ENCODE measurements at places on chromosomes 3 and 15.

GRCh38 chr3:172464306-172464705 lies 16.1 kb upstream of the GHSR start:
- DNase-seq, result no peak

DNA sequence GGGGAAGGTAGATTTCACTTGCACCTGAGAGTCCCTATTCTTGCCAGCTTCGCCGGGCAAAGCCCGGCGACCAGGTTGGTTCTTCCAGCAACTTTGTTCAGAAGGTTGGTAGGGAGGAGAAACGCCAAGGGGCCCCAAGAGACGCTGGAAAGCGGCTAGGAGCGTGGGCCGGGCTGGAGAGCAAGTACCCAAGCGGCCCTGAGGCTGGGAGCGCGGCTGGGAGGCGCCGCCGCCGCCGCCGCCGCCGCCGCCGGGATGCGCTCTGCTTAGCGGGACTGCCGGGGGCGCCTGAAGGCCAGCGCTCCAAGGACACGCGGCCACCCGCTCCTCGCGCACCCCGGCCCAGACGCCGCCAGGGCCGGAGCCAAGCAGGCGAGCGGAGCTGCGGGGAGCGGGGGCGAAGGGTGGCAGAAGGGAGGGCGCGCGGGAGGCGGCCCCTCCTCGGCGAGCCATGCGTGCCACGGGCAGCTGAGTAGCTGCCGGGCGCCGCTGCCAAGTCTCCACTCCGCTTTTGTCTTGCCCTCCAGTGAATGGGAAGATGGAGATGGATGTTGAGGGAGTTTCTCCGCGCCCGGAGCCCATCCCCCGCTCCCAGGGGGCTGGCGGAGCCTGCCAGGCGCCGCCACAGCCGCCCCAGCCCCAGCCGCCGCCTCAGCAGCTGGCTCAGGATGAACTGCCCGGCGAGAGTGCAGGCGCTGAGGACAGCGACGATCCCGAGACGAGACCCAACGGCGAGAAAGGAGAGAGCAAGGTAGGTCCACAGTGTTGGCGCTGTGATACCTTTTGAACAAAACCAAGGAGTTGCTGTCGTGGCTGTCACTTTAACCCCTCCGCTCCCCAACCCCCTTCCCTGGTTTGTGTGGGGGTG lies 227.4 kb upstream of the AZI2 start:
- DNase-seq, result no peak

DNA sequence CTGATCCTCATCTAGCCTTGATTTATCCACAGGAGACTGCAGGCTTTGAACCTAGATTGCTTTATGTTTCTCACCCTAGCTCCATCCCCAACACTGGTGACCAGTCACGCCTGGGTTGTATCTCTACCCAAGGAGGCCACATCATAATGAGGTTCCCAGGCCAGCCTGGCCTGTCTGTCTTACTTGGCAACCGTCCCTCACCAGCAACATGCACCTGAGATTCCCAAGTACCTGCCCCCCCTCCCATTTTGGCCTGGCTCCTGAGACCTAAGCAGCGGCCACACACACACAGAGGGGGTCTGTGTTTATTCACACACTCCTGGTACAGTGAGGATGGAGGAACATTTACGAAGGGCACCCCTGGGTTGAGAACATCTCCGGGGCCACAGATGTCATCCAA lies 2.4 kb downstream of the CAMK2N2 start:
- DNase-seq, result no peak

- DNase-seq, result peak; percentile 24
These were observed 392.8 kb downstream of the TIGIT start for GRCh38 chr3:114686621-114687020.

DNA sequence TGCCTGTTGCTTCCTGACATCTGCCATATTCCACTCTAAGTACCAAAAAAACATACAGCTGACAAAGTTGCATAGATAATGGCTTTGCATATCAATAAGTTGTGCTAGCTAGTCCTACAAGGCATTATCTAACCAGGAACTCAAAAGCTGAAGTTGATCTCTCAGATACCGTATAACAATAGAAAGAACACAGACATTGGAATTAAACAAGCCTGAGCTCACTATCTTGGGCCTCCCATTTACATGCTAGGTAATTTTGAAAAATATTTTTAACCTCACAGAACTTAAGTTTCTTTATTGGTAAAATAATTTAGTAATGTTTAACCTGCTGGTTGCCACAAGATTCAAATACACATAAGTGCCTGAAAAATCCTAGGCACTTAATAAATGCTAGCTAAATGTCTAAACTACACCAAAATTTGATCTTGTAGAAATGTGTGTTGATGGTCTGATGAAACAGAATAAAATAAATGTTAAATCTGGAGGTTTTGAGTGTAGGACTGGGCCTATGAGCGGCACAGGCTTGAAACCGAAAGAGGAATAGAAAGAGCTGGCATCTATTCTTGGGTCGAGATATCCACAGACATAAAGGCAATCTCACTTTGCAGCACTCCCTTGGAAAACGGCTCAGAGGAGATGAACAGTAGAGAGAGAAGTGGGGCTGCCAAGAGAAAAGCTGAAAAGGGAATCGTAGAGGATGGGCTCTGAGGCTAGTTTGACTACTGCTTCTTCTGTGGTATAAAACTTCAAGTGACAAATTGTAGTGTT lies 29.9 kb upstream of the TTC14 start:
- no peak for DNase-seq

DNA sequence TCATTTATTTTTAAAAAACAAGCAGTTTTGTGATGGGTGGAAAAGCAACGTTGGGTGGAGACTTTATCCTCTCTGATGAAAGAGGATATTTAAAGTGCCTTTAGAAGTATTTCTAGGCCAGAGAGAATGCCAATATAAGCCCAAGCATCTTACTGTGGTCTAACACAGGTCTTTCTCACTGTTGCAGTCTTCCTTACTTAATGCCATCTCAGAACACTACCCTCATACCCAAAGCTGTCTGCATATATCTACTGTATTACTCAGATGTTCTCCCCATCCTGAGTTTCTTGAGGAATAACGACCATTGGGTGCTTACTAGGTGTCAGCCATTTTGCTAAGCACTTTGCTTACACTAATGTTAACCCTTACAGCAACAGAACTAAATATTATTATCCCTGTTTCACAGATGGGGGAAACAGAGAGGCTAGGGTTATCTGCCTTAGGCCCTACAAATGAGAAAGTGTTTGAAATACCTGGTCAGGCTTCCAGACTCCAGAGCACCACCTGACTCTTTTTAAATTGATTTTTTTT lies 29.8 kb upstream of the EBLN2 start:
- DNase-seq, result no peak

- DNase-seq, result no peak
These were observed 32.4 kb upstream of the FNDC3B start for GRCh38 chr3:172007065-172007370.

DNA sequence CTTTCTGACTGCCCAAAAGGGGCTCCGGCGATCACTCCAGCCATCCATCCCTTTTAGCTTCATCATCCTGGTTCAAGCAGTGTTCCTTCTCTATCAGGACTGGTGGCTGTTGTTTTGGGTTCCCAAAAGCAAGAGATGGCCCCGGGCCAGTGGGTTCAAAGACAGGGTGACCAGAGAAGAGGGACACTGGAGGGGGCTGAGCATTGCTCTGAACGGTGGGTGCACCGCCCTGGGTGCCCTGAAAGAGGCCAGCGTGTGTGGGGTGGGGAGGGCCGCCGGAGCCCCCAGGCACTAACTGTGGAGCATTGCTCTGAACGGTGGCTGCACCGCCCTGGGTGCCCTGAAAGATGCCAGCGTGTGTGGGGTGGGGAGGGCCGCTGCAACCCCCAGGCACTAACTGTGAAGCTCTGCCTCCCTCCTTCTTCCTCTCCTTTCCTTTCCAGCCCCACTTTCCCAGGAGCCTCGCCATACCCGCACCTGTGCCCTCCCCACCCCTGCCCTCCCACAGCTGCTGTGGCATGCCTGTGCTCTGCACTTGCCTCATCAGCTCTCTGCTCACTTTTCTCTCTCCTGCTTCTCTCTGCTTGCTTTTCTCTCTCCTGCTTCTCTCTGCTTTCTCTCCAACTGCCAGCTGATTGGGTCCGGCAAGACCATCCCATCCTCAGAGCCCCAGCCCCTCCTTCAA lies 37.4 kb upstream of the OR4F6 start:
- DNase-seq, result no peak

DNA sequence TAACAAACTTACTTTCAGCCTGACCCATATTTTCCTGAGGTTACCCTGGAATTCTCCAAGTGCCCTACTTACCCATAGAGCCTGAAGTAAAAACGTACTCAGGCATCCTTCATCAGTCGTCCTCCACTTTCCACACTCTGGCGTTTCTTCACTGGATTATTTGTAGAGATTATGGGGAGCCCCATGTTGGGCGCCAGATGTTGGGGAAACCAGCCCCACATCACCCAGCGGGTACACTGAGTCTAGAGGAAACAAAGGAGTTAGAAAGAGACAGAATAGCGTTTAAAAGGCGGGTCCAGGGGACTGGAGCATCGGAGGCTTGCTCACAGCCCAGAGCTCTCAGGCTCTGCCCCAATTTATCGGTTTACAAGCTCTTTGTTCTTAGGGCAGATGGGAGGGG lies 9.7 kb upstream of the SLC28A2 start:
- no peak for DNase-seq

DNA sequence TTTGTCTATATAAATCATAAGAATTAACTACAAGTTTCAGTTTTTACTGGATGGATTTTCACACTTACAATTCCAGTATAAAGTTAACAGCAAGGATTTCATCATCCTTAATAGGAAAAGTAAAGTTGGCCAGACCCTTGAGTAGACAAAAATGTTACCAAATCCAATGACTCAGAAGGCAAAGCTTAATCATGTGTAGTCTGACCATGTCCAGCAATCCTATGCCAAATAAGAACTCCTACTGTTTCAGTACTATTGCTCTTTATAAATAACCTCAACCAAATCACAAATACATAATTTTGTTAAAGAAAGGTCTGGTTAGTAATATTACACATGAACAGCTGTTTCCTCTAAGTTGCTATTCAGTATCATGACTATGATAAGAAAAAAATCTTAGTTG lies 35.0 kb downstream of the PLOD2 start:
- no peak for DNase-seq

- DNase-seq, result no peak
These were observed 23.2 kb downstream of the CCR9 start for GRCh38 chr3:45909542-45909941.

- DNase-seq, result no peak
These were observed 330.3 kb upstream of the THBS1 start for GRCh38 chr15:39250460-39251186.

DNA sequence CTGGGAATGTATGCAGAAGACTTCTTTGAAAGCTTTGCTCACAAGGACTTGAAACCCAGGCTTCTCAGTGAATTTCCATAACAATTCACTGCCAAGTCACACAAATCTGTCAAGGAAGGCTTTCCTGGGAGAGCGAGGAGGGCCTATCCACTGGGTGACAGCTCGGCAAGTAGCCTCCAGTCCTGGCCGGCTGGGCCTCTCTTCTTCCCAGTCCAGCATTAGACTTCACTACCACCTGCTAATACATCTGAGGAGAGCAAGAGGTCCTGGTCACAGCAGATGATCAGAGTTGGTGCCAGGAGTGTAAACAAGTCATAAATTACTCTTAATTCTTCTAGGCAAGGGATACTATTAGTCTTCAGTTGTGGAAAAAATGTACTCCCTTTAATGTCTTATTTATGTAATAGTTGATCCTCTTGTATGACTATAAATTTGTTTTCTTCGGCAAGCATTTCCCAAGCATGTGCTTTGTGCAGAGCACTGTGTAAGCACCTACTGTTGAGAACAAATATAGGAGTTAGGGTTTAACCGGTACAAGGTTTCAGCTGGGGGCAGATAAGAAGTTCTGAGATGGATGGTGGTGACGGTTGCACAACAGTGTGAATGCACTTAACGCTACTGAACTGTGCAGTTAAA lies 162.9 kb downstream of the VGLL4 start:
- no peak for DNase-seq

DNA sequence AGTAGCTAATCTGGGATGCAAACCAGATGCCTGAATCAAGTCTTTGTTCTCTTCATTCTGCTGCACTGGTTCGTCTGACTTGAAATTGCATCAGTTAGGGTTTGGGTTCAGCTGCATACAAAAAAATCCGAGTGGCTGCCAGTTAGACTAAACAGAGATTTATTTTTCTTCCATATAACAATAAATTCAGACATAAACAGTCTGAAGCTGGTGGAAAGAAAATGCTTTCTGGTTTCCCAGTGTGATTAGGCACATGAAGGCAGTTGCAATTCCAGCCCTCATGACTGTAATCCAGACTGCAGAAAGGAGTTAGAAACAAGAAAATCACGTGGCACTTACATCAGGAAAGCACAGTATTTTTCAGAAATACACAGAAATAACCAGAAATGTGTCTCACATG lies 930.7 kb downstream of the MCTP2 start:
- DNase-seq, result no peak

GRCh38 chr3:116052602-116053001 lies 392.7 kb downstream of the LSAMP start:
- no peak for DNase-seq

DNA sequence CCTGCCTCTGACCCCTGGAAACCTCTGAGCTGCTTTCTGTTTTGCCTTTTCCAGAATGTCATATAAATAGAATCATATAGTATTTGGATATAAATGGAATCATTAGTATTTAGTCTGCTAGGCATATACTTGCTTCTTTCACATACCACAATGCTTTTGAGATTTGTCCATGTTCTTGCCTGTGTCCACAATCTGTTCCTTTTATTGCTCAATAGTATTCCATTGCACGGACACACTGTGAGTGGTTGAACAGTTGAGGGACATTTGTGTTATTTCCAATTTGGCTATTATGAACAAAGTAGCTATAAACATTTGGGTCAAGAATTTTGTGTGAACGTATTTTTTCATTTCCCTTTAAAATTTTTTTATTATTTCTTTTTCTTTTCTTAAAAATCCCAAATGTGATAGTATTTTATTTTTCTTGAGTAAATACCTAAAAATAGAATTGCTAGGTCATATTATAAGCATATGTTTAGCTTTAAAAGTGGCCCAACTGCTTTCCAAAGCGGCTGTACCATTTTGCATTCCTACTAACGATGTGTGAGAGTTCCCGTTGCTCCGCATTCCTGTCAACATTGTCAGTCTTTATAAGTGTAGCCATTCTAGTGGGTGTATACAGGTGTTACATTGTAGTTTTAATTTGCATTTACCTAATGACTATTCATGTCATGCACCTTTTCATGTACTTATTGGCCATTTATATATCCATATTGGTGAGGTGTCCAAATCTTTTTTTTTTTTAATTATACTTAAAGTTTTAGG lies 26.5 kb downstream of the WDR53 start:
- DNase-seq, result no peak

DNA sequence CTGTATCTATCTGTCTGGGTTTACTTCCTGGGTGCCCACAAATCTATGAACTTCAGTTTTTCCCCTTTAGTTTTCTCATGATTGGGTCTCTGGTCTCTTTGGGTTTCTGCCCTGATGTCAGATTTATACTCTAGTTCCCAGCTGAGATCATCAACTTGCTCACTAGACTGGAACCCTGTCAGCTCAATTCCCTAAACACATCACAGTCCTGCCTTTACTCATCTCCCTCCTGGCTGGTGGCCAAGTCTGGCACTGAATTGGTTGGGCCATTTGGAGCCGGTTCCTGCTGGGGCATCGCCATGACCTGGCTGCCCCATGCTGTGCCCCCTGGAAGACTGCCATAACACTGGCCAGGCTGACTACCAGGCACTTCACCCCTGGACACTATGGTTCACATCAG lies 345.3 kb downstream of the CHST2 start:
- no peak for DNase-seq

All from KG1 (cell line).